NCI-H1436 (cell line): ENCODE measurements at places on chromosomes 7 and 10.
A peak's percentile ranks its signal among the peaks of the same experiment; 100 is the strongest.

GRCh38 chr10:21523557-21524008, 1.9 kb downstream of the SKIDA1 start:
- DNase-seq = no peak

DNA sequence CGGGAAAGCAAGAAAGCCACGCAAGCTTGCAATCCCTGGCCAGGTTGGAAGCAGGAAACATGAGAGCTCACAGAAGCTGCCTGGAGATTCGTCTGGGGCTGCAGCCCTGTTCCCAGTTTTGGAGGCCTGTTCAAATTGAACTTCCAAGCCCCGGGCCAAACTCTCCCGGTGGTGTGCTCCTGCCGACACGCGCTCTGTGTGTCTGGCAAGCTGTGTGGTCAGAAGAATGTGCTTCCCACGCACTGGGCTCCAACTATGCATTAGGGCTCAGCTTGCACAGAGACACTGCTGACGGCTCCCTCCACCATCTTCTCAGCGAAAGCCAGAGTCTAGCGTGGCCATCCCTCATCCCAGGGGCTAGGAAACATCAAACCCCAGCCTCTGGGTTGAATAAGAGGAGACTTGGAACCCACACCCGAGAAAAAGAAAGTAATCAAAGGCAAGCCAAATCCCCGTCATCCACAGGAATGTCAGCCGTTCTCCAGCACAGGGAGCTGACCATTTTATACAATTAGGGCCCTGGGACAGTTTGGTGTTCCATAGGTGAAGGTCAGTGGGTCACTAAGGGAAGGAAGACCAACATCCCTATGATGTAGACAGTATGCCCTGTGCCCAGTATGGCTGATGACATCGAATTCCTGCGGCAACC, 107.2 kb downstream of the FGFR2 start:
- DNase-seq = no peak

DNA sequence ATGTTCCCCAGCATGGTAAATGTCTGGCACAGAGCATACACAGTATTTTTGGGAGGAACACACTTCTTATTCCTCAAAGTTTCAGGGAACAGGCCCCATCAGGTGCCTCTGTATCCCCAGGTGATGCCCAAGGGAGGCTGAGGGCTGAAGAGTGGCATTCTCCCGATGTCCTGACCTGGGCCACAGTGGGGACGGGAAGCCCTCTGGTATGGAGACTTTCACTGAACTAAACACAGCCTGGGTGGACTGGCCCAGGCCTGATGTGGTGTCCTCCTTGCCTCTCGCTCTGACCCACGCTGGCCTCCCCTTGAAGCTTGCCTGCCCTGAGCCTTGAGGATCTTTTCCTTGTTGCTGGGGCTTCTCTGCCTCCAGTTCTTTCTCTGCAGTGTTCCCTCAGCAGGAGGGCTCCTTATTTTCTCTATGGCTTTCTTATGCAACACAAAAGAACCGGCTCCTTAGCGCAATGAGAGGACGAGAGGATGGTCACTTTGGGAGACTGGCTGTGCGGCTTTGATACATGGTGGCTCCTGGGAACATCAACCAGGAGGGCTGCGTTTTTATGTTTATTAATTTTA, 157.5 kb upstream of the TNS3 start:
- DNase-seq = no peak

DNA sequence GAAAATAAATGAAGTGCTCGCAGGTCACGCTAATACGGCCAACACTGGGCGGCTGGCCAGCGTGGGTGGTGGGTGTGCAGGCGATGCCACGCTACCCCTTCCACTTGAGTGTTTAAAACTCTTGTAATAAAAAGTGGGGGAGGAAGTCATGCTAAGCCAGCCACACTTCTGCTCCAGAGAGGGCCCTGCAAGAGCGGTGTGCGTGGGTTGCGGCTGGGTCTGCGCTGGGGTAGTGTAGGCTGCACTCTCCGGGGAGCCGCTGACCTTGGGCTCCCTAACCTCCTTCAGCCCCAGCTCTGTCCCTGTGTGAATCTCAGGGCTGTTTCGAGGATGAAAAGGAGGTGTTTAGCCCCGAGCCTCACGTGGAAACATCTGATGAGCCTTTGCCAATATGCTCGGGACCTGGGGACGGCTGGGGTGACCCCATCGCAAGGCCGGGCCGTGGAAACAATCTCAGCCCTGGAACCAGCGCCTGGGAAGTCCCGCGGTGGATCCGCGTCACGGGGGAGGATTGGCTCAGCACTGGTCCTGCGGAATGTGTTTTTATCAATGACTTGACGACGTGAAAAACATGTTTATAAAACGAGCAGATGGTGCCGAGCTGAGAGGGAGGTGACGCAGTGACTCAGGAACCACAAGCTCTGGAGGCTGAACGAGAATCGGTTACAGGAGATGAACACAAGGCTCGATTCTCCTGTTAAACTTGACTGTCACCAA, 278.5 kb downstream of the DNAJB6 start:
- DNase-seq = no peak

- no peak for DNase-seq
These were observed 51.9 kb downstream of the SEMA3A start for GRCh38 chr7:84142726-84143125.

DNA sequence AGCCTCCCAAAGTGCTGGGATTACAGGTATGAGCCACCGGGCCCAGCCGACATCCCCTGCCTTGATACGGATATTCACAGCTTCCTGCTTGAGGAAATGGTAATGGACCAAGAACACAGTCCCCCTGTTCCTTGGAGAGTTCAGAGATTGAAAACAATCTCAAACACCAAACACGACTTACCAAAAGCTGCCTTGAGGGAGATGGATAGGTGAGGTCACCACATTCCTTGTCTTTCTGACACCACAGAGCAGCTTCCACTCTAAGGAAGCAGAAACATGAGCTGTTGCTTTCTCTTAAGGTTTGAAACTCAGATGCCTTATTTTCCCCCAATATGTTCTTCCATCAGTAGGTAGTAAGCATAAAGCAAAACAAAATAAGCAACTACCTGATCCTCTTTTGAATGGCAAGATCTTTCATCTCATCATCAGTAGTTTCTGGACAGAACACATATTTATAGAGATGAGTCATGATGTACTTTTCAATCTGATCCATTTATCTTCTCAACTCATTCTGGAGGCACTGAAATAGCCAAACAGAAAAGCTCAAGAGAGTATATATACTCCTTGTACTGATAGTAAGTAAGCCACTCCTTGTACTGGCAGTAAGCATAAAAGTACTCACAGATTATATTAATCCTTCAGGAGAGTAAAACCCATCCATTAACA, 199.1 kb upstream of the KCTD7 start:
- DNase-seq = no peak

DNA sequence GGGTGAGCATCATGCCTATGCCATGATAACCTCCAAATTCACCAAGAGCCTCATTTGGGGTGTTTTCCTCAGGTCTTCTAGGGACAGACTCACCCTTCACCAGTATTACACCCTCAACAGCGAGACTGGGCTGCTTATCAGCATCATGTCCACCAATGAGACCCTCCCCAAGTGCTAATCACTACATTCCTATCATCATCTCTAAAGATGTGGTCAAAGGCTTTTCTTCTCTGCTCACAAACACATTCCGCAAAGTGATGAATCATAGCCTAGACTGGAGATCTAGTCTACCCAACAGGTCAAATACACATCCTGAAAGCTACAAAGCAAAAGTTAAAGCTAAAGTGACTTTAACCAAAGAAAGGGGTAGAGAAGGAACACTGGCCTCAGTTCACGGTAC, 75.3 kb upstream of the C7orf33 start:
- DNase-seq = no peak

GRCh38 chr10:52335665-52336064, 21.6 kb downstream of the DKK1 start:
- no peak for DNase-seq

DNA sequence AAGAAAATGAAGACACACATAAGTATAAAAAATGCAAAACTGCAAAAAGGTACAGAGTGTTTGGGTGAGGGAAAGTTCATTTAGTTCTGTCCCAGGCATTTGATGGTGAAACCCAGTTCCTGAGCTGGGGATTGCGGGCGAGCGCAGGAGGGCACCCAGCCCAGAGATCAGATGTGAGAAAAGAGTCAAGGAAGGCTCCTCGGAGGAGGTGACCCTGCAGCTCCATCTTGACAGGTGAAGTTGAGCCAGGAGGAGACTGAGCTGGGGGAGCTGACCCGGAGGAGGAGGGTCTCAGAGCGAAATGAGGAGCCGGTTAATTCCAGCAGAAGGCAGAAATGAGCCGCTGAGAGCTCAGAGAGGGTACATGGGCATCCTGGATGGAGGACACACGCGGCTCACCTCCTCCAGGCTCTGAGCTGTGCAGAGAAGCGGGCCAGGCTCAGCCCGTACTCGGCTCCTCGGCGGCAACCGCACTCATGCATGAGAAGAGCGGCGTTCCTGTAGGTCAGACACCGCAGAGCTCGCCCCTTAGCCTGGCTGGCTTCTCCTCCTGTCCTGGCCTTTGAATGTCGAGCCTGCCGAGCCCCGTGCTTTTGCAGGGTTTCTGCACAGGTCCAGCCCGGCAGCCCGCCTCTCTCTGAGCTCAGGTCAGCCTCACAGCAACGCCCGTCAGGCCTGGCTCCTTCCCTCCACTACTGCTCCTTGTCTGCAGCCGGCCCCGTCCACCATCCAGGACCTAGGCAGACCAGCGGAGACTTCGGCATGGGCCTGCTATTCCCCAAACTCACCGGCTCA, 9.5 kb upstream of the RAMP3 start:
- DNase-seq = no peak

- no peak for DNase-seq
These were observed 6.3 kb upstream of the SEMA3A start for GRCh38 chr7:84200859-84201258.

DNA sequence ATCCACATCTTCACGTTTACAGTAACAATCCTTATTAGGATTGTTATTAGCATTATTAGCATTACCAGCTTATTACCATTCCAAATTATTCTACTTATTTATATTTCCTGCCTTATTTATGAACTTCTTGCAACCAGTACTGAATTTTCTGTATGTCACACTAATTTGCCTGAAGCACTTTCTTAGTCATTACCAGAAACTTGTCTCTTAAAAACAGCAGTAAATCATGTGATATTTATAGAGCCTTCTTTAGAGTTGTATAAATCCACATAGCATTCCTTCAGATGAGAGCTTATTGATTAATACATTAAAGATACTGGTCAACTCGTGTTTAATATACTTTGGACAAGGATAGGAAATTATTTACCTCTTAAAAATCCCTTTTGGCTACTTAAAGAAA, 618.6 kb downstream of the SUGCT start:
- DNase-seq = no peak

- no peak for DNase-seq
These were observed 191.9 kb downstream of the CDK14 start for GRCh38 chr7:90788052-90788451.

DNA sequence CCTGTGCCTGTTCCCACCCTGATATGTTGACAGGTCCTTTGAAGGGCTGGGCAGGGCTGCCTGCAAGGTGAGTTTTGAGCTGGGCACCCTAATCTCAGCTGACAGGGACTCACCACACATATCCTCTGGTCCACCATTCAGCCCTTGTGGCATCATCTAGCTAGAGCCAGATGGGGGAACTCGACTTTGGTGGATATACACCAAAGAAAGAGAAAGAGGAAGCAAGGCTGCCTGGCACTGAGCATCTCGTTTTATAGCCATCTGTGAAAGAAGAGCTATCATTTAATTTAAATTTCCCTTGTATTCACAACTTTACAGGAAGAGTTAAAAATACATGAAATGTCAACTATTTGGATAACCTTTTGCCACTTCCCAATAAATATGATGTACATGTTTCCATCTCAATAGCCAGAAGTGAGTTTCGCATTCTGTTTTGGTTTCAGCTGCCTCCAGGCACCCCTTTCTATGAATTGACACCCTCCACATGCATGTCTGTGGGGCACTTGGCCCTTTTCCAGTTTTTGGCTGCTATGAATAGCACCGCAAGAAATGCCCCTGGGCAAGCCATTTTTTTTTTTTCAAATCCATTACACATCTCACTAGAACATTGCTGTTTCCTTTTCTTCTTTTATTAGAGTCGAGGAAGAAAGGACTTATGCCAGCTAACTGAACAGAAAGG, 22.9 kb upstream of the GRB10 start:
- DNase-seq = peak; percentile 24

- DNase-seq = no peak
These were observed 64.4 kb downstream of the RAB18 start for GRCh38 chr10:27568196-27569175.

- no peak for DNase-seq
These were observed at the start of gene LRRC72 for GRCh38 chr7:16526742-16527540. TSS of gene LRRC72 (plus strand) at chr7:16526825. CDS start at chr7:16526953, 128 bp downstream.

DNA sequence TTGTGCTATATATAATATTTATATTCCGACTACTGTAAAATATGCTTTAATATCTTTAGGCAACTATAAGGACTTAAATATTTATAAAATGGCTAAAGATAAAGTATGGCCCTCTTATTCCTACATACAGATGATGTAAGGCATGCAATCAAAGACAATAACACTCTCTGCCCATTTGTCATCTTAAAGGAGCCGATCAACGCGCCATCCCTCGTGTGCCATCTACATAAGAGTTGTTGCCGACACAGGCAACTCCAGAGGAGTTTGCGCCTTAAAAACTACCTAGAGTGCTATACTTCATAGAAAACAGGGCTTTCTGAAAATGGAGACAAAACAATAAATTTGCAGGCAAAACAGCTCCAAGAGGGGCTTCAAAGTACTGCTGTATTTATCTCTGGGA, 709.0 kb downstream of the KCNMA1 start:
- DNase-seq = no peak

- DNase-seq = no peak
These were observed 394.3 kb upstream of the PODXL start for GRCh38 chr7:131950758-131951157.

GRCh38 chr10:15442056-15442455, 71.0 kb upstream of the FAM171A1 start:
- no peak for DNase-seq
